ENCODE measurements at places on chromosomes 12 and 14.

- no peak for DNase-seq
These were observed 4.2 kb downstream of the FNTB start for GRCh38 chr14:64990939-64991338.

GRCh38 chr12:62912644-62913043, 22.3 kb downstream of the PPM1H start:
- no peak for DNase-seq

DNA sequence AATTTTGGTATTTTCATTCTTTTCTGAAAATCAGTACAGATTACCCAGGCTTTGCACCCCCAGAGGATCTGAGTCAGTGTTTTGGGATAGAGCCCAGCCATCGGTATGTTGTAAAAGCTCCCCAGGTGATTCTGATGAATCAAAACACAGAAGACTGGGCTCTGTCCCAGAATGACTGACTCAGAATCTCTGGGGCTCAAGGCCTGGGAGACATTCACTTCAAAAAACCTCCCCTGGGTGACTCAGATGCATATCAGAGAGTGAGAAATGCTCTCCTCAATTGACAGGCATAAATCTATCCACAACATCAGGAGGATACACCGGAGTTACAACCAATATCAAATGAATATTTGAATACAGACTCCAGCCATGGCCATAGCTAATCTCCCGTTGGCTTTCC, 32.6 kb downstream of the SLC35F4 start:
- no peak for DNase-seq

GRCh38 chr14:61334197-61334701, 12.9 kb downstream of the PRKCH start:
- DNase-seq: no peak
